ENCODE measurements at places on chromosomes 12 and 14.

GRCh38 chr12:90333424-90333823, 621.6 kb downstream of the CCER1 start:
- DNase-seq: no peak

- DNase-seq: no peak
Measured at GRCh38 chr12:10562306-10562933, 51.0 kb downstream of the MAGOHB start.

GRCh38 chr14:60396718-60397343, 89.0 kb downstream of the C14orf39 start:
- no peak for DNase-seq

- DNase-seq: no peak
Measured at GRCh38 chr12:23708185-23708837, 241.2 kb downstream of the SOX5 start.

DNA sequence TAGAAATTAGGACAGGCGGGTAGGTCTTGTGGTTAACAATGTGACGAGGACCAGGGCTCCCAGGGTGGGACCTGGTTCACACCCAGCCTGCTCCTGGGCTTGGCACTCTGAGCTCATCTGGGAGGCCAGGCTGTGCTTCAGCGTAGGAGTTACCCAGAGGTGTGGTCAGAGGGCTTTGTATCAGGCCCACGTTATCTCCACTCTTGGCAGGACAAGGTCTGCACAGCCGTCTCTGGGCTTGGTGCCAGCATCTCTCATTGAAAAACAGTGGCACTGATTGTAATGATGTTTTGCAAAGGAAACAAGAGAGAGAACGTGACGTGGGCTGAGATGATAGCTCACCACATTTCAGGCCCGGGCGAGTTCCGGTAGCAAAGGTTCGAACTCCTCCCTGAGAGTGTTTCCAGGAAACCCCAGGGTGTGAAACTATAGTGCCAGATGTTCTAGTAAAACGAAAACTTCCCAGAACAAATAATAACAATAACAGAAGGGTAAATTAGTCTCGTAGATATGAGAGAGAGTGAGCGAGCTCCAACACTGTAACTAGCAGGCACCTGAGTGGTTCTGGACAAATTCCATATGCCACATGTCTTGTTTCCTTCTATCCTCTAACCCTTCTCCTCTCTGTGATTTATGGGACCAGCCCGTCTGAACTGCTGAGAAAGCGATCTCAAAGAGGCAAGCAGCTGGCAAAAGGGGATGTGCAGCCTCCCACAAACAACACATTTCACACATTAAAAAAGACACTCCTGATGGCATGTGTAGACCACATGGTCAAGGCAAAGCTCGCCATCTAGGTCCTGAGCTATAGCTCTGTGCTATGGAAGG, 227.3 kb downstream of the KTN1 start:
- no peak for DNase-seq

- peak; percentile 6 for DNase-seq
Measured at GRCh38 chr12:26845057-26845666, 12.2 kb upstream of the ITPR2 start.

DNA sequence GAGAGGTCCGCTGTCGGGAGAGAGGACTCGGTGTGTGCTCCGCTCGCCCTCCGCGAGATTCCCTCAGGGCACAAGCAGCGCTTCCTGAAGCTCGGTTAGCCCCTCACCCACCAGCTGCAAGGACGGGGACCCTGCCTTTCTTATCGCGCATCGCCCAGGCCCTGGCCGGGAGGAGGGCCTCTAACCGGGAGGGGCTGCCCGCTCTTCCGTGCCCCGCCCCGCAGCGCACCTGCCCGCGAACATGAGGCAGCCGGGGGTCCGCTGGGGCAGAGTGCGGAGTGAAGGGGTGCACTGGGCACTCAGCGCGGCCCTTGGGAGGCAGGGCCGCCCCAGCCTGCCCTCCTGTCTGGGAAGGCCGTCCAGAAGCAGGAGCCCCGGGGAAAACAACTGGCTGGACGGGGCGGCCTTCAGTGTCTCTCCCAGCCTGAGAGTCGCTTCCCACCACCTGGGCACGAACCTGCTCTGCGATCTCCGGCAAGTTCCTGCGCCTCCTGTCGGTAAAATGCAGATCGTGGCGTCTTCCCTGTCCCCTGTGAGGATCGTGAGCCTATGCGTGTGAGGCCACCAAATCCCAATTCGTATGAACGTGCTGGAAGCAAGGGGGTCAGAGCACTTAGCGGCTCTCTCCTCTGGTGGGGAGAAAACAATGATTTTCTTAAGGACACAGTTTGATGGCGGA, 28.0 kb upstream of the ADIPOR2 start:
- no peak for DNase-seq

- no peak for DNase-seq
Measured at GRCh38 chr12:79691511-79692248, 916 bp upstream of the PAWR start.

GRCh38 chr14:61132336-61132735, 148.8 kb downstream of the TMEM30B start:
- no peak for DNase-seq

DNA sequence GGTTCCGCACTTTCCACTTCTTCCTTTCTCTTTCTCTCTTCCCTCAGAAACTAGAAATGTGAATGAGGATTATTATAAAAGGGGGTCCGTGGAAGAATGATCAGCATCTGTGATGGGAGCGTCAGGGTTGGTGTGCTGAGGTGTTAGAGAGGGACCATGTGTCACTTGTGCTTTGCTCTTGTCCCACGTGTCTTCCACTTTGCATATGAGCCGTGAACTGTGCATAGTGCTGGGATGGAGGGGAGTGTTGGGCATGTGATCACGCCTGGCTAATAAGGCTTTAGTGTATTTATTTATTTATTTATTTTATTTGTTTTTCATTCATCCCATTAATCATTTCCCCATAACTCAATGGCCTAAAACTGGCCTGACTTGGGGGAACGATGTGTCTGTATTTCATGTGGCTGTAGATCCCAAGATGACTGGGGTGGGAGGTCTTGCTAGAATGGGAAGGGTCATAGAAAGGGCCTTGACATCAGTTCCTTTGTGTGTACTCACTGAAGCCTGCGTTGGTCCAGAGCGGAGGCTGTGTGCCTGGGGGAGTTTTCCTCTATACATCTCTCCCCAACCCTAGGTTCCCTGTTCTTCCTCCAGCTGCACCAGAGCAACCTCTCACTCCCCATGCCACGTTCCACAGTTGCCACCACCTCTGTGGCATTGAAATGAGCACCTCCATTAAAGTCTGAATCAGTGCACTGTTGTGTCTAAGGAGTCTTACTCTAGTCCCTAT, 4.6 kb upstream of the ATN1 start:
- no peak for DNase-seq

- no peak for DNase-seq
Measured at GRCh38 chr14:38171197-38171596, 36.5 kb upstream of the SSTR1 start.

DNA sequence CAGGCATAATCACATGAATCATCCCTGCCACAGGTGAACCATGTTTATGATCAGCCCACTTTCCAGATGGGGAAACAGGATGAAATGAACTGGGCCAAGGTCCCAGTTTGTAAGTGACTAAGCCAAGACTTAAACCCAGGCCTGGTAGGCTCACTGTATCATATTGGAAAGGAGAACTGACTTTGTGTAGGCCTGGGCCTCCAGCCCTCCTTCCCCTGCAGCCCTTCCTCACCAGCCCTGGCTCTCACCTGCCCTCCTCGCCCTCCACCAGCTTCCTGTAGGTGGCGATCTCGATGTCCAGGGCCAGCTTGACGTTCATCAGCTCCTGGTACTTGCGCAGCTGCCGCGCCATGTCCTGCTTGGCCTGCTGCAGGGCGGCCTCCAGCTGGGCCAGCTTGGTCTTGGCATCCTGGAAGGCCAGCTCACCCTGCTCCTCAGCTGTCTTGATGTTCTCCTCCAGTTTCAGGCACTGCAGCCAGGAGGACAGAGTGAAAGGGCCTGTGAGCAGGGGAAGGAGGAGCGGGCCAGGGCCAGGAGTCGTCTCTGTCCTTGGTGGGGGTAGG, 19.8 kb downstream of the KRT80 start:
- DNase-seq: no peak

GRCh38 chr12:40907115-40907527, 214.9 kb downstream of the CNTN1 start:
- no peak for DNase-seq

GRCh38 chr12:1544996-1545700, 49.2 kb downstream of the FBXL14 start:
- DNase-seq: no peak

- DNase-seq: no peak
Measured at GRCh38 chr12:108822497-108823205, 34.7 kb downstream of the SSH1 start.

GRCh38 chr12:5846950-5847349, 98.1 kb downstream of the ANO2 start:
- no peak for DNase-seq
